DMS79 (cell line): ENCODE measurements at places on chromosomes 3 and 15.

- DNase-seq, result peak; percentile 36
Observed at GRCh38 chr3:124800511-124801258, 70.4 kb downstream of the UMPS start.

DNA sequence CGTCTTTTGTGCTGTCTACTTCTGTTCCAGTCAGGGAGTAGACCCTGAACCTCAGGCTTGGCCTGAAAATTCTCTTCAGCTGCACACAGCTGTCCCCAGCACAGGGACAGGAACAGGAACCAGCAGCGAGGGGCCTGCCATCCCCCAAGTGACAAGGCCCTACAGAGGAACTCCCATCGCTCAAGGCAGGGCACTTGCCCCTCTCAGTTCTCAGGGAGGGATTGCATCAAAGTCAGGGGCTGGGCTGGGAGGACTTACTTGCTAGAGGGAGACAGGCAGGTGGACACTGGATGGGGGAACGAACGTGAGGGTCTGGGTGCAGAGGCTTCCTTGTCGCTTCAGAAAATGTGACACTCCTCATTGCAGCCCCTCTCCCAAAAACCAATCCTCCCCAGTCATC lies 163.6 kb downstream of the CHSY1 start:
- DNase-seq, result no peak

DNA sequence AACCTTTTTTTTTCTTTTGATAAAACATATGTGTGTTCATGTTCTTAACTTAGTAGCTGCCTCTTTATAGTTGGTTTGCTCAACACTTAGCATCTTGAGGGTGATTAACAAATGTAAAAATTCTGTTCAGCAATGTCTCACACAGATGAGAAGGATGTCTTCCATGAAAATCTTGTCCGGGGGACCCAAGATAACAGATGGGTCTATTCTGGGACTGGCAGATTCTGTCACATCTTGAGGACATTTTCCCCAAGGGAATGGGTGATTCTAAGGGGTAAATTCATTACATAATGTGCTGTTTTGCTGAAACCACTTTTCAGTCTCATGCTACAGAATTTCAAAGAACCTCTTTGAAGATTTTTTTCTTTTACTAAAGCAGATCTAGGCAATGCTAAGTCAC lies 342.2 kb downstream of the IGSF11 start:
- DNase-seq, result no peak

DNA sequence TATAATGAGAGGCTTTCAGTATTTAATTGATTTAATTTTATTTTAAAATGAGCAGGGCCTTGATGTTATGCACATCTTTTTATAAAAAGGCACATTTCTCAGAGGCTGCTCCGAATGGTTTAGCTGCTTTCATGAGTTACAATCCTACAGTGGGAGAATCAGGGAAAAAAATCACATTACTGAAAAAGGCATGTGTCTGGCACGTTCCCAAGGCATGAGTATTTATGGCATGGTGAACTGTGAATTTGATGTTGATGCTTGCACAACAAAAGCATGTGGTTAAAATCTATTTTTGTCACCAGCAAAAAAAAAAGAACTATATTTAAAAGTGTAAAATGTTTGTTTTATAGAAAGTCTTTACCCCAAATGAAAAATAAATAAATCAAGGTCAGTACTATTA lies 485.2 kb upstream of the ROBO2 start:
- no peak for DNase-seq
